ENCODE measurements at places on chromosomes 13 and 19.

- DNase-seq, result no peak
Measured at GRCh38 chr19:48856921-48857320, 11.5 kb downstream of the PLEKHA4 start.

DNA sequence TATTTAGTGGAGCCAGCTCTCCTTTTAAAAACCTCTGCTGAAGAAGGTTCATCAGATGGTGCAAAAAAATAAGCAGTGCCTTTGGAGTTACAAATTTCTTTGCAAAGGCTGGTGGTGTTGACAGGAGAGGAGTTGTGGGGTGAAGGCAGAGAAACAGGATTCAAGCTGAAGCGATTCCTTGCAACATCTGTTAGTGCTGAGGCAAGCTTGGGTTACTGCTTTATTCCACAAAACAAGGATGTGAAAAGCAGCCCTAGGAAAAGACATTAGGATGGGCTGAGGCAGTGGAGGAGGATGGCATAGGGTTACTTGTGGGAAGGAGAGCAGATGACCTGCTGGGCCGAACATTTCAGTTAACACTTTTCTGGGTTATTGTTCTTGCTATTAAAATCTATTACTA lies 390.7 kb downstream of the DLEU7 start:
- DNase-seq, result no peak

- DNase-seq, result peak; percentile 31
Measured at GRCh38 chr19:2775556-2776430, 7.3 kb downstream of the SGTA start.

GRCh38 chr13:40565282-40566148 lies 100.9 kb downstream of the FOXO1 start:
- DNase-seq, result no peak

DNA sequence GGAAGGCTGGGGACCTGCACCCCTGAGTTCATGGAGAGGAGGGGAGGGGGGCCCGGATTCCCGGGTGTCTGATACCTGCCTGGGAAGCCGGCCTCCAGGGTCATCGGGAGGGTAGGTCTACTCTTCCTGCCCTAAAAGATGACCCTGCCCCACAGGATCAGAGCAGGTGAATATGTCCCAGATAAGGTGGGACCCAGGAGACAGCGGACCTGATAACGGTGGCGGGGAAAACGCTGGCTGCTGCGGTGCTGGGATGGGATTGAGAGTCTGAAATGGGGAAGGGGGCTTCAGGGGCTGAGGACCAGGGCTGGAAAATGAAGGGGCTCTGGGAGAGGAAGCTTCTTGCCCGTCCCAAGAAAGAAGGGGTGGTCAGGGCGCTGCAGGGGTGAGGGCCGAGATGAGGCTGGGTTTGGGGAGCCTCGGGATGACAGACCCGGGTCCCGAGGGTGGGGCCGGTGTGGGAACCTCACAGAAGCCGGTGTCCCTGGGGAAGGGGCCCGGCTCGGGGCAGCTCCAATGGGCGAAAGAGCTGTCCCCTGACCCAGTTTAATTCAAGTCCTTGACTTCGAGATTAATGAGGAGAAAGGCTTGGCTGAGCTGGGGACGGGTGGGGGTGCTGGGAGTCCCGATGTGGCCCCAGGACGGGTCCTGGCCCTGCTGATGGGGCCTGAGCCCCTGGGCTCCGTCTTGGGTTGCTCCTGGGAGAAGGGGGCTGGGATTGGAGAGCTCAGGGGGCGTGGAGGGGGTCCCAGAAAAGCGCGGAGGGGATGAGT lies 823 bp downstream of the TTYH1 start:
- DNase-seq, result no peak

GRCh38 chr13:61215116-61215515 lies 200.5 kb downstream of the PCDH20 start:
- no peak for DNase-seq

- DNase-seq, result no peak
Measured at GRCh38 chr13:27086599-27087265, 84.9 kb downstream of the USP12 start.

GRCh38 chr19:426725-427445 lies 17.9 kb upstream of the C2CD4C start:
- no peak for DNase-seq

DNA sequence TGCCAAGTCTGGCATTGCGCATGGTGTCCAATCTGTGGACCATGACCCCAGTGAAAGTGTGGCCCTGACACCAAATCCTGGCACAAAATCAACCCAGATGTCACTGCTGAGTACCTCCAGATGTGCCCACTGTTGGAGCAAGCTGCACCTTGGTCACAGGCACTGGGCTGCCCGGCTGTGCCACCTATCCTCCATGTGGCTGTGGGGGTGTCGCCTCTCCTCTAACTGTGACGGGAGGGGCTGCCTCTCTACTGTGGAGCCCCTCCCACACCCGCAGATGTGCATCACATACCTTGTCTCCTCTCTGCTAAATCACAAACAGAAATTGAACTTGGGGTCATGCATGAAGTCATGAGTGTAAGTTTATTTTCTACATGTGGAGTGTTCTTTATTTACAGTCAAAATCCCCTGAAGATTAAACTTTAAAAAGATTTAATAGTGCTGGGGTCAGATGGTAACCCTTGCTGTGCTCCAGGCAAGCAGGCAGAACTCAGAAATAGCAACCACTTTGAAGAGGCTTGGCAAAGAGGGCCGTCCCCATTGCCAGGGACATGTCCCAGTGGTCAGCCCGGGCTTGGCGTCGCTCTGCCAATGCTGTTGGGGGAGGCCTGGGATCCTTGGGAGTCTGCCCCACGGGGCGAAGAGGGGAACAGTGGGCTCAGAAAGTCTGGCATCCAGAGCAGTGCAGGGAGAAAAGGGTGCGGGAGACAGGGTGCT lies 46.4 kb upstream of the ZNF536 start:
- no peak for DNase-seq

GRCh38 chr13:73542446-73542845 lies 483.6 kb downstream of the KLF5 start:
- no peak for DNase-seq

DNA sequence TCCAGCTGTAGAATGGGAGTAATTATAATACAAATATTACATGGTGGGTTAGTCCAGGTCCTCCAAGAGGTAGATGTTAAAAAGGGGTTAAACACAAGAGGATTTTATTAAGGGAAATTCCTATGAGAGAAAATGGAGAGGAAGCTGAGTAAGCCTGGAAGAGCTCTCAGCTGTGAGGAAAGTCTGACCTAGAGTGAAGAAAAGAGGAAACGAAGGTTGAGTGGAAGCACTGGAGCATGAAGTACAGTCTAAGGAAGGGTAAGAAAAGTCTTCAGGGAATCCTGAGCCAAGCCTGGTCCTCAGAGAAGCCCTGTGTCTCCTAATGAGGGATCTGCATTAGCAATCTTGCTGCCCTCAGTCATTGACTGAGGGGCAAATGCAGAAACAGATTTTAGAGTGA lies 506.2 kb downstream of the GPC5 start:
- DNase-seq, result no peak

DNA sequence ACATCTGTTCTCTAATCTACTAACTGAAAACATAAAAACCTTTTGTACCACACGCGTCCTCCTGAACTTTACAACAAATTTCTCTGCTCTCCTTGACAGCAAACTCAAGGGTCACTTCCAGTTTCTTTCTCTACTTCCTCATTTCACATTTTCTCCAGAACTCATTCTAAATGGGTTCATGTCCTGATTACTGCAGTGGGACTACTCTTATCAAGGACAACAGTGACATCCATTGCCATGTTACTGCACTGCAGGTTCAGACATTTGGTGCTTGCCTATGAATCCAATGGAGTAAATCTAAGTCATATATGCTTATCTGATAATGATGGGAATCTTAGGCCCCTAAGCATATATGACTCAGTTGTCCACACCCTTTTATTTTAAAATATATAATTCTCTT lies 35.3 kb downstream of the FPR3 start:
- DNase-seq, result no peak

GRCh38 chr13:53250977-53251376 lies 222.4 kb downstream of the OLFM4 start:
- DNase-seq, result no peak

All from activated T-helper 1 cell treated with Interleukin-2 at 50 U/mL for 16 hours (primary cell).